ENCODE measurements at places on chromosomes 1 and 21.

DNA sequence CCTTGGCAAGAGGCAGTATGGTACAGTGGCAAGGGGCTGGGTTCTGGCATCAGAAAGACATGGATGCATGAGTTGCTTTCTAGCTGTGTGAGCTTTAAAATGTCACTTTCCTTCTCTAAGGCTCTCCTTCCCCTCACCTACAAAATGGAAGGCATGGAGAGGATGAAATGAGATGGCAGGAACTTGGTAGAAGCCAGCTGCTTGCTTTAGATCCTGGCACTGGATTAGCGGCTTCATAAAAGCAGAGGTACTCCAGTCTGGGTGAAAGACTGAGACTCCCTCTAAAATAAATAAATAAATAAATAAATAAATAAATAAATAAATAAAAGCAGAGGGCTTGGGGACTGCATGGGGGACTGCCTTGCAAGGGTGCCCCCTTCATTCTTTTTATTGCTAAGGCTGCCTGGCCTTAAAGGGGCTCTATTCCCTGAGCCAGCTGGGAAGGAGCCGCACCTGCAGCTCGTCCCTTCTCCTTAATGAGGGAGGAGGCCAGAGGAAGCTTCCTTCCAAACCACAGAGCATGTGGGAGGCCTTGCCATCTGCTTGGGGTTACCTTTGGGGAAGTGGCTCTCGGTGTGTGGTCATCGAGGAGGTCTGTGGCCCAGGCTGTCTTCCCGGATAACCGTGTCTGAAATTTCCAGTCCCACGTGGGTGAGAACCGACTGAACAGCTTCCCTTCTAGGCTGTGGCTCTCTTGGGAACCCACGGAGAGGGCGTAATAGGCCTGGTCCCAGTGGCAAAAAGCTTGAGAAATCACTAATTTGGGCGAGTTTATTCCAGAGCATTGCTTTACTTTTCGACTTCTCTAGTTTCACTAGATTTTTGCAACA is 2.0 kb upstream of the ATP13A2 start:
- DNase-seq, result no peak

- no peak for DNase-seq
Observed at GRCh38 chr1:119179051-119179450, 38.6 kb upstream of the WARS2 start.

DNA sequence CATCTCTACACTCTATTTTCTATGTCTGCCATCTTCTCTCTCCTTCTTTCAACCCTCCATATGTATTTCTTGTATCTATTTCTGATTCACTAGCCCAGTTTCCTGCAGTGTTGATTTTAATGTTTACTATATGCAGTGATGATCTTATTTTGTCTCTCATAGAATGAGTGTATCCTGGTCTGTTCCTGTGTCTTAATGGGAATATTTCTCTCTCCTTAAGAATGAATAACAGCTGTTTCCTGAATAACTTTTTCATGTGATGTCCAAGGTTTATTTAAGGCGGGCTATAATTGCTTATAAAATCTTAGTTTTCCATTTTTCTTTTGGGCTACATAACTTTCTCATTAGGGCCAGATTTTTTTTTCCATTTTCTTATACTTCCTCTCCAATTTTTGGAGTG is 144.5 kb downstream of the C1orf21 start:
- DNase-seq, result no peak

- no peak for DNase-seq
Observed at GRCh38 chr1:36751525-36751924, 268.8 kb upstream of the CSF3R start.

DNA sequence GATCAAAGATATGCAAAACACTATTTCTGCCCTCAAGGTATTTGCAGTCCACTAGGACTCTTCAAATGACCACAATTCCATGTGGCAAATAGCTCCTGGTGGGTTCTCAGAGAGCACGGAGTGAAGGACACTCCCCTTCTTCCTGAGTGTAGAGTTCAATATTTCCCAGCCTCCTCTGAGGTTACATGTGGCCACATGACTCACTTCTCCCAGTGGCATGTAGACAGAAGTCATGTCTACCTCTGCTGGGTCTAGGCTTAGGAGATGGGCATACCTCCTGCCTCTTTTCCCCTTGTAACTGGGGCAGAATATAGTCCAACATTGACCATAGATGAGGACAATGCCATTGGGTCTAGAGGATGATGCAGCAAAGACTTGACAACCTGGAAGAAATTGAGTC is 191.4 kb downstream of the MIS18A start:
- DNase-seq, result no peak

GRCh38 chr21:29711236-29711635 is 228.6 kb downstream of the GRIK1 start:
- DNase-seq, result no peak

DNA sequence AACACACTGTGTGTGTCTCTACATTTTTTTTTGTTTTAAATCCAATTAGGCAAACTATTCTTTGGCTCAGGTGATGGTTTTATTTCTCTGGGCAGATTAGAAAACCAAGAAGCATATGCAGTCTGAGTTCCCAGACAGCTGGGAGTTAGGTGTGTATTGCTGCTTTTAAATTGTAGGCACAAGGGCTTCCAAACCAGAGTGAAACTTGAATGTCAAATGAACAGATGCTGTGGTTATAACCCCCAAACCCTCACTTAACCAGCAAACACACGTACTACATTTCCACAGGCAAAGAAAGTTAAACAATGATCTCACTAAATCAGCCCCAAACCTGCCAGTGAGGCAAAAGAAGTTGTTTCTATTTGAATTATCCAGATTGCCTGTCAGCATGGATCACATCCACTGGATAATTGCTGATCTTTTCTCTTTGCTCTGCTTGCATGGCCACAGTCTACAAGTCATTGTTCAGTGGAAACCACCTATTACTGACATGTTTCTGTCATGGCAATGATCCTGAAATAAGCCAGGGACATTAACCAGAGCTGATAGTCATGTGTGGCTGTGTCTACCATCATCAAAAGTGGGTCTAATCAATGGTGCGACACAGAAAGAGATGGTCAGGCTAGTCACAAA is 576.5 kb upstream of the PLXNA2 start:
- DNase-seq, result no peak

All from left renal pelvis (tissue), 4 donors.